Kidney epithelial cell (primary cell): ENCODE measurements at places on chromosomes 2 and 18. TPM values are rescaled to one million over a fixed set of nuclear protein-coding genes. Genes with fewer than 3 reads are reported as not detected.

The ANO7 gene
- total RNA-seq: 1.9 and 2.9 TPM in 2 replicates

The TMEM185B gene
- 43.1 and 45.2 TPM in 2 replicates for total RNA-seq

The KCNS3 gene
- total RNA-seq: 8.9 and 19.1 TPM in 2 replicates

The HDLBP gene
- total RNA-seq: 405 and 510 TPM in 2 replicates

The ANKRD30B gene
- 0.07 and 0.08 TPM in 2 replicates for total RNA-seq

The KLHL41 gene
- 0.29 TPM in 1 of 2 replicates, not detected in the other for total RNA-seq

The GCA gene
- 14.4 and 33.3 TPM in 2 replicates for total RNA-seq

The CD8A gene
- 0.14 and 1.5 TPM in 2 replicates for total RNA-seq

The GATA6 gene
- total RNA-seq: 2.5 TPM in 2 replicates

The MOGAT1 gene
- not detected in 2 replicates for total RNA-seq

The DOCK10 gene
- 1.2 and 5.0 TPM in 2 replicates for total RNA-seq

The SEPTIN10 gene
- 43.2 and 45.7 TPM in 2 replicates for total RNA-seq

The C2orf49 gene
- total RNA-seq: 23.3 and 29.5 TPM in 2 replicates

The FBXO41 gene
- 7.0 and 9.9 TPM in 2 replicates for total RNA-seq
